ENCODE measurements at places on chromosomes 1 and 21. TPM values are rescaled to one million over a fixed set of nuclear protein-coding genes. Genes with fewer than 3 reads are reported as not detected.

DNA sequence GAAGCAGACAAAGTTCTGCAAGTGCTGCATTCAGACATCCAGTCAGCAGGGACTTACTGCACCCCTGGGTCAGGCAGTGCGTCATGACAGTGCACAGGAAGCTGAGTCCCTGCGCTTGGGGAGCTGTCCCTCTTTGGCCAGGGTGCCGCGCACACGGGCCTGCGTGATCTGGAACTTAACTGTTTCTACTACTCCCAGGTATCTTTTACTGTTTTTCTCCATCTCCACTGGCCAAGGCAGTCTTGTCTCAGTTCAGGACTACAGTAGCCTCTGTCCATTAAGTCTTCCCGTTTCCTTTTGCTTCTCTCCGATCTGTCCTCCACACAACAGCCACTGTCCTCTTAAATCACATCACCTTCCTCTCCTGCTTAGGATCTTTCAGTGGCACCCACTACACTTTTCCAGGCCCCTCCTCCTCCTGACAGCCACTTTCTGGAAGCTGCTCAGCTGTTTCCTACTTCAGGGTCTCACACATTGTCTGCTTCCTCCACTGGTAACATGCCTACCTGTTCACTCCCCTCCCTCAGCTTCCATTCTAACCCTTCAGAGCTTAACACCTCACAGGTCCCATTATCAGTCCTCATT lies 15.9 kb downstream of the ERRFI1 start:
- no peak overlapping the region for H3K4me3 ChIP-seq
- no peaks in the 10 kb centered on the region for H3K27me3 ChIP-seq
- peaks cover 28% of the 10 kb centered on the region for H3K4me1 ChIP-seq
- no peak for DNase-seq
- H3K36me3 ChIP-seq, result peaks cover 37% of the 10 kb centered on the region

DNA sequence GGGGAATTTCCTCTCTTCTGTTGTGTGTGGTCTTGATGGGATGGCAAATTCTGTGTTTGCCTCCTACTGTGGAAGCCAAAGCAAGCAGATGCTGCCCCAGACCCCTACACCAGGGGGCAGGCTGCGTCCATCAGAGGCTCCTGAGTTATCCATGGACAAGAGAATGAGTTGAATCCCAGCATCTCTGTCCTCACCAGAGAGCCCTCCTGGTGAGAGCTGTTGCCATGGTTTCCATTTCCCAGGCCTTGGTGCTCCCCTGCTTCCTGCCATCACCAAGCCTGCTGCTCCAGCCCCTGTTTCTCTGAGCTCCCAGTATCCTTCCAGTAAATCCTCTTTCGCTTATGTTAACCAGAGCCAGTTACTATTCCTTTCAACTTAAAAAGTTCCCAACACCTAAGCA lies 20.4 kb upstream of the GNG12 start:
- H3K4me1 ChIP-seq, result peaks cover 1% of the 10 kb centered on the region
- H3K27me3 ChIP-seq, result peaks cover 9% of the 10 kb centered on the region
- H3K4me3 ChIP-seq, result no peak overlapping the region

GRCh38 chr1:95731466-95731865 lies 497.5 kb downstream of the RWDD3 start:
- no peaks in the 10 kb centered on the region for H3K4me1 ChIP-seq
- no peaks in the 10 kb centered on the region for H3K36me3 ChIP-seq
- no peak overlapping the region for H3K4me3 ChIP-seq
- no peak overlapping the region for H3K27ac ChIP-seq

The GCSAML gene
- total RNA-seq, result not detected

DNA sequence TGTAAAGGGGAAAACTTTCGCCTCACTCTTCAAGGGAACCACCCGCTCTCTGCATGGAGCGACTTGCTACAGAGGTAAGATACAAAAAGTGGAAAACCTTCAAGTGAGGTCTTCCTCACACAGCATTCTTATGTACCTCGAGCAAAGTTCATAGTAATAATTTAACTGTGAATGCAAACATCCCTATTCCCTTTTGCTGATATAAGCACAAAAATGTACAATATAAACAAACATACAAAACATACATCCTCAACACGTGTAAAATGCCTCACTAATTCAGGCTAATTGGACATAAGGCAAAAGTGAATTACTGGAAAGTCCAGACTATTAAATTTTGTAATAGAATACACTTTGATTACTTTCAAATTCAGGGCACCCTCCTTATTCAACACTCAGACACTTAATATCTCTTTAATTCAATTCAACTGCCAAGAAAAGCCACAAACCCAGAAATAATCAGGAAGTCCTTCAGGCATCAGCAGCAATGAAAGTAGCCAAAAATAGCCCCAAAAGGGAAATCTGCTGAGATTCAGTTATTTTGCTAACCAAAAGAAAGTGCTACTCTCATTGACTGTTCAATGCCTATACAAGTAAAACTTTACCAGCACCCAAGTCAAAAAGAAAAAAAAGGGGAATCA lies 15.2 kb upstream of the LMX1A start:
- H3K4me3 ChIP-seq, result no peak overlapping the region
- no peak for DNase-seq
- no peaks in the 10 kb centered on the region for H3K36me3 ChIP-seq

Data from progenitor cell of endocrine pancreas (in vitro differentiated cells).